ENCODE measurements at places on chromosomes 16 and 17. TPM values are rescaled to one million over a fixed set of nuclear protein-coding genes. Genes with fewer than 3 reads are reported as not detected.

DNA sequence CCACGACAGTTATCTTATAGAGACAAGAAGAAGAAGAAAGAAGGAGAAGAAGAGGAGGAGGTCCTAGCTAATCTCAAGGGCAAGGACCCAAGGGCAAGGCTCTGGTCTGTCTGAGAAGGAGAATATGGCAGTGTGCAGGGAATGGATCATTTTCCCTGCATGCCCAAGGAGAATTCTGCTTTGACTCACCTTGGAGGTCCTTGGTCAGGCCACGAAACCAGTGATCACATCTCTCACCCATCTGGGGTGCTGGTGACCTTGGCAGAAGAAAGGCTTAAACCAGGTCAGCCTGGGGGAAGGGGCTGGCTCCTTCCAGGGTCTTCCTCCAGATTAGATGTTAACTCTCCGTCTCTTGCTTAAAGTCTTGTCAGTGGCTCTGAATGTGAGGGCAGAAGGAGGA is 1.6 kb upstream of the FMNL1 start:
- no peak for DNase-seq

The GNGT2 gene
- 1.0 TPM for total RNA-seq

DNA sequence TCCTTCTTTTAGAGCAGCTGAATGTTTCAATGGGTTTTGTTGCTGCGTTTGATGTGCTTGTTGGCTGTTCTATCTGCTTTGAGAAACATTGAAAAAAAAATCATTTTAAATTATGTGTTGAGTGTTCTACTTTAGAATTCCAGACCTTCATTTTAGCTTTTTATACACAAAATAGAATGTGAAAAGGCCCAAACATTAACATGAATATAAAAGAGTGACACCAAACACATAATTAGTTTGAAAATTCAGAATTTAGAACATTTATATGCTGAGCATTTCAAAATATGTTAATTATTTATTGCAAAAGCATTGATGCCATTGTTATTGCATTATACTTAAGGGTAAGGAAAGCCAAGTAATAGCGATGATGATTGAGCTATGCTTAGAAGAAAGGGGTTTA is 2.9 kb downstream of the NFAT5 start:
- no peak for DNase-seq

The TP53TG3D gene
- 0.85 TPM for total RNA-seq

DNA sequence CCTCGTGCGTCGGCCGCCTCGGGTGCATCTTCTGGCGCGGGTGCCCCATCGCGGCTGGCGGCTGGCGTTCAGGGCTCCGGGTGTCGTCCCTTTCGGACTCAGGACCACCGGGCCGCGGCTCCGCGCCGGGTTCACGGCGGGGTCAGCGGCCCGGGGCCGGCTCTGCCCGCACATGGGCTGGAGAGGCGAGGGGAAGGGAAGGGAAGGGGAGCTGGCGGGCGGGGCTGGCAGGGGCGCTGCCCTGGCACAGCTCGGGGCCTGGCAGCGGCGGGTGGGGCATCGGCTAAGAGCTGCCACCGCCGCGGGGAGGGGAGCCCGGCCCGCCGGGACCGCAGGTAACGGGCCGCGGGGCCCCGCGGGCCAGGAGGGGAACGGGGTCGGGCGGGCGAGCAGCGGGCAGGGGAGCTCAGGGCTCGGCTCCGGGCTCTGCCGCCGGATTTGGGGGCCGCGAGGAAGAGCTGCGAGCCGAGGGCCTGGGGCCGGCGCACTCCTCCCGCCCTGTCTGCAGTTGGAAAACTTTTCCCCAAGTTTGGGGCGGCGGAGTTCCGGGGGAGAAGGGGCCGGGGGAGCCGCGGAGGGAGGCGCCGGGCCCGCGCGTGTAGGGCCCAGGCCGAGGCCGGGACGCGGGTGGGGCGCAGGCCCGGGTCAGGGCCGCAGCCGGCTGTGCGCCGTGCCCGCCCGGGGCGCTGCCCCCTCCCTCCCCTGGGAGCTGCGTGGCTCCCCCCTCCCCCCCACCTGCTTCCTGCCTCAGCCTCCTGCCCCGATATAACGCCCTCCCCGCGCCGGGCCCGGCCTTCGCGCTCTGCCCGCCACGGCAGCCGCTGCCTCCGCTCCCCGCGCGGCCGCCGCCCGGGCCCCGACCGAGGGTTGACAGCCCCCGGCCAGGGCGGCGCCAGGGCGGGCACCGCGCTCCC is 646 bp downstream of the HIC1 start:
- peak; percentile 70 for DNase-seq

Measured in heart left ventricle (tissue), 16 donors.